Activated CD8-positive, alpha-beta T cell treated with anti-CD3 and anti-CD28 coated beads, Interleukin-2, amount 10 ng/mL, durations not matched to agents 7 days and 5 days (primary cell): ENCODE measurements at places on chromosomes 1 and 21. TPM values are rescaled to one million over a fixed set of nuclear protein-coding genes. Genes with fewer than 3 reads are reported as not detected.

- peaks cover 54% of the 10 kb centered on the region for H3K36me3 ChIP-seq
- no peak overlapping the region for H3K4me3 ChIP-seq
- no peak overlapping the region for H3K27ac ChIP-seq
These were observed 43.1 kb downstream of the TP53BP2 start for GRCh38 chr1:223802602-223803001.

- no peak overlapping the region for H3K4me3 ChIP-seq
- H3K27me3 ChIP-seq, result no peaks in the 10 kb centered on the region
These were observed 29.4 kb downstream of the MIER1 start for GRCh38 chr1:66954208-66954607.

DNA sequence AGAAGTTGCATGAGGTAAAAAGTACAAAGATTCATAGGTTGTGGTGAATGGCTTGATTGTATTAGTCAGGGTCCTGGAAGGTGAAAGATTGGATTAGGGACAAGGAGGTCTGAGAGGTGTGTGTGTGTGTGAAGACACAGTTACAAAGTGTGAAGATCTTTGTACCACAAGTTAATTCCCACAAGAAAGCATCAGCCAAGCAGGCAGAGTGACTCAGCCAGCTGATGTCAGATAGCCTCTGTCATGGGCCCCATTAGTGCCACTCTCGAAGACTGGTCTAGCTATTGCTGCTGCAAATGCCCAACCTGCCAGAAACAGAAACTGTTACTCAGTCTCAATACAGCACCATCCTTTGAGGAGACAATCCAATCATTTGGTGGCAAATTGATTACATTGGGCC is 96.5 kb downstream of the DTL start:
- H3K36me3 ChIP-seq, result peaks cover 54% of the 10 kb centered on the region
- no peaks in the 10 kb centered on the region for H3K27me3 ChIP-seq
- no peak overlapping the region for H3K4me3 ChIP-seq
- DNase-seq, result no peak
- no peak overlapping the region for H3K27ac ChIP-seq

DNA sequence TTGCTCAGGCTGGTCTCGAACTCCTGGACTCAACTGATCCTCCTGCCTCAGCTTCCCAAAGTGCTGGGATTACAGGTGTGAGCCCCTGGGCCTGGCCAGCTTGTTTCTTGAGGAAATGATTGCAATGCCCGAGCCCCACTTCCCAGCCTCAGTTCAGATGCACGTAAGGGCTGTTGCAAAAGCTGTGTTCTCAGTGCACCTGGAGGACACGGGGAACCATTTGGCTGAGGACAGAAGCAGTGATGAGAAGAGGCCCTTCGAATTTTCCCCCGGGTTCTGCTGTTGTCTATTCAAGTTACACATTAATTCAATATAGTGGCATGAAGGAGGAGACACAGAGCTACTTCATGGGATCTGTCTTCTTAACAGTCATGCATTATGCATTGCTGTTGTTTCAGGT is 78.8 kb upstream of the WDR26 start:
- H3K27ac ChIP-seq, result no peak overlapping the region
- H3K4me3 ChIP-seq, result no peak overlapping the region
- H3K27me3 ChIP-seq, result no peaks in the 10 kb centered on the region
- no peaks in the 10 kb centered on the region for H3K36me3 ChIP-seq
- no peak for DNase-seq
- peaks cover 27% of the 10 kb centered on the region for H3K4me1 ChIP-seq

GRCh38 chr1:54681358-54681757 is 34.3 kb upstream of the TTC4 start:
- no peaks in the 10 kb centered on the region for H3K4me1 ChIP-seq
- no peak for DNase-seq
- H3K4me3 ChIP-seq, result no peak overlapping the region
- H3K36me3 ChIP-seq, result no peaks in the 10 kb centered on the region
- no peaks in the 10 kb centered on the region for H3K27me3 ChIP-seq
- H3K27ac ChIP-seq, result no peak overlapping the region

GRCh38 chr1:54884768-54885167 is 2.2 kb downstream of the DHCR24 start:
- H3K4me1 ChIP-seq, result peaks cover 53% of the 10 kb centered on the region
- no peak for DNase-seq
- H3K27ac ChIP-seq, result no peak overlapping the region
- H3K27me3 ChIP-seq, result peaks cover 15% of the 10 kb centered on the region

DNA sequence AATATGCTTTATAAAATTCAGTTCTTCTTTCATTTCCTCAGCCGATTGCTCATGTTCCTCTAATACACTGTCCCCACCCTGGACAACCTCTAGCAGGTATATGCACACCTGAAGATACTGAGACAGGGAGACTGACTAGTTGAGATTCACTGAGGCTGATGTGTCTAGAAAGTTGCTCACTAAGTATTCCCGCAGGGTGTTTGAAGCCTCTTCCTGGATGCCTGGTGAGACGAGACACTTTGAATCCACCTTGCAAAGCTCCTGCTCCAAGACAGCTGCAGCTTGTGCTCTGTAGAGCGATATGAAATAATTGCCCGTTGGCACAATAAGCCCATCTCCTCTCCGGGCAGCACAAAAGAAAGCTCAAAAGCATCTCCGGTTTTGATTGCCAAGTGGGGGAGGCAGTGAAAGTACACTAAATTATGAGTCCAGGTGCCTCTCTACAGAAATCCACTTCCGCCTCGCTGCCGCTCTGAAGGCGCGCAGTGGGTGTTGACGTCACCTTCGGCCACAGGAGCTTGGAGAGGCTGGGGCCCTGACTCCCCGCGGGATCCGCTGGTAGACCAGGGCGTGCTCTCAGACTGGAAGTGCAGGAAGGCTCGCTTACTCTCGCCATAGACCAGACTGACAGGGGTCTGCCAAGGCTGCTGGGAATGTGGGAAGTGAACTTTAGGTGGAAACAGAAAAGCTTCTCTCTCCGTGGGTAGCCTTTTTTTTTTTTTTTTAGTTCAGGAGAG is 46.3 kb downstream of the GPA33 start:
- H3K36me3 ChIP-seq, result no peaks in the 10 kb centered on the region
- H3K4me1 ChIP-seq, result peaks cover 18% of the 10 kb centered on the region
- H3K27ac ChIP-seq, result peak overlapping the region; percentile 83
- H3K27me3 ChIP-seq, result peaks cover 18% of the 10 kb centered on the region
- peak overlapping the region; percentile 78 for H3K4me3 ChIP-seq

MAP3K21 gene
- 0.44 TPM for total RNA-seq

LCA5L gene
- total RNA-seq, result not detected

DIO1 gene
- not detected for total RNA-seq

DHDDS gene
- 49.5 TPM for total RNA-seq
